ENCODE measurements at places on chromosomes 13 and 19.

- H3K4me1 ChIP-seq: no peaks in the 10 kb centered on the region
- no peak overlapping the region for H3K4me3 ChIP-seq
- no peaks in the 10 kb centered on the region for H3K27me3 ChIP-seq
- H3K27ac ChIP-seq: no peak overlapping the region
- H3K36me3 ChIP-seq: no peaks in the 10 kb centered on the region
These were observed 27.7 kb upstream of the CYSLTR2 start for GRCh38 chr13:48626077-48626449.

GRCh38 chr19:43489310-43489709 lies 15.2 kb downstream of the PHLDB3 start:
- no peak overlapping the region for H3K27ac ChIP-seq
- no peak overlapping the region for H3K4me3 ChIP-seq
- no peaks in the 10 kb centered on the region for H3K4me1 ChIP-seq
- H3K27me3 ChIP-seq: no peaks in the 10 kb centered on the region
- no peak for DNase-seq

- H3K27me3 ChIP-seq: no peaks in the 10 kb centered on the region
- H3K36me3 ChIP-seq: no peaks in the 10 kb centered on the region
- no peak overlapping the region for H3K27ac ChIP-seq
- no peak overlapping the region for H3K4me3 ChIP-seq
- DNase-seq: no peak
- no peaks in the 10 kb centered on the region for H3K4me1 ChIP-seq
These were observed 2.8 kb downstream of the IQCN start for GRCh38 chr19:18271433-18271841.

DNA sequence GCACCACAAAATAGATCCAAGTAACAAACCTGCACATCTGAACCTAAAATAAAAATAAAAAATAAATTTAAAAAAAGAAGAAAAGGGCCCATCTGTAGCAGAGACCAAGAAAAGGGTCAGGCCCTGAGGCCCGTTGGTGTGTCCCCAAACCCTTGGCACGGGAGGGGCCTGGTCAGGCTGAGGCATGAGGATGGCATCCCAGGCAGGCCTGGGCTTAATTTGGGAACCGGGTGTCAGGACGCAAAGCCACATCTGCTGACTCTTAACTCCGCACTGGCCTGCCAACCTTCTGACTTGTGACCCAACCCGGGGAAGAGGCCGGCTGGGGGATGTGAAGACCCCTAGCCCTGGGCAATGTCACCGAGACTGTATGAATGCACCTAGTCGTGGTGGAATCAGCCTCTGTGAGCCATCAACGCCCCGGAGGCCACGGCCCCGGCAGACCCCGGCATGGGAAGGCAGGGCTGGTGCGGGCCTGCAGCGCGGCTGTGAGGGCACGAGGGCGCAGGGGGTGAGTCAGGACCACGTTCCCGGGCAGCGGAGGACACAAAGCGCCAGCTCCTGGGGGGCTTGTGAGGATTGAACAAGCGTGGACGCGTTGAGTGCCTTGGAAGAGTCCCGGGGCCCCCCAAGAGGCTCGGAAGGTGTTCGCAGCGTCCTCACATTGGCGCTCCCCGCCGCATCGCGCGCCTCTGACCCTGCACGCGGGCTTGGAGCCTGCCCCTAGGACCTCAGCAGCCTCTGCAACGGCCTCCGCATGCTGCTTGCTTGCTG lies 38.2 kb downstream of the ATP12A start:
- no peaks in the 10 kb centered on the region for H3K36me3 ChIP-seq
- H3K4me1 ChIP-seq: 0 out of 2 replicates have a peak, but pooled peaks cover 2% of the 10 kb centered on the region
- DNase-seq: no peak

GRCh38 chr13:70090036-70090723 lies 17.4 kb upstream of the ATXN8OS start:
- DNase-seq: no peak
- no peaks in the 10 kb centered on the region for H3K27me3 ChIP-seq
- H3K4me1 ChIP-seq: no peaks in the 10 kb centered on the region

GRCh38 chr19:35478794-35479677 lies 11.2 kb downstream of the KRTDAP start:
- no peak overlapping the region for H3K27ac ChIP-seq
- no peaks in the 10 kb centered on the region for H3K4me1 ChIP-seq
- H3K27me3 ChIP-seq: no peaks in the 10 kb centered on the region
- H3K36me3 ChIP-seq: no peaks in the 10 kb centered on the region
- no peak overlapping the region for H3K4me3 ChIP-seq
- no peak for DNase-seq

DNA sequence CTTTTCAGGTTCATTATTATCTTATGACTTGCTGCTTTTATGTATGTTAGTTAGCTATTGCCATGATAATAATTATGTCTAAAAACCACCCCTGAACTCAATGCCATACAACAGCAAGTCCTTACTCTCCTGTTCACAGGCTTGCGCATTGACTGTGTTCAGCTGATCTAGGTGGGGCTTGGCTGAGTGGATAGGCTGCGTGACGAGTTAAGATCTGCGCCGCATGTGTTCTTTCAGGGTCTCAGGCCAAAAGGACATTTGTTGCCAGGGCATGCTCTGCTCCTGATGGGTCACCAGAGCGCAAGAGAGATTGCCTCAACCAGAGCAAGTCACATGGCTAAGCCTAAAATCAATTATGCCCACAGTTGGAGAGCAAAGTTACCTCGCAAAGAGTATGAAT lies 859 bp downstream of the ZNF568 start:
- no peak for DNase-seq
- peak overlapping the region; percentile 78 for H3K4me3 ChIP-seq
- no peaks in the 10 kb centered on the region for H3K4me1 ChIP-seq
- H3K27ac ChIP-seq: no peak overlapping the region

DNA sequence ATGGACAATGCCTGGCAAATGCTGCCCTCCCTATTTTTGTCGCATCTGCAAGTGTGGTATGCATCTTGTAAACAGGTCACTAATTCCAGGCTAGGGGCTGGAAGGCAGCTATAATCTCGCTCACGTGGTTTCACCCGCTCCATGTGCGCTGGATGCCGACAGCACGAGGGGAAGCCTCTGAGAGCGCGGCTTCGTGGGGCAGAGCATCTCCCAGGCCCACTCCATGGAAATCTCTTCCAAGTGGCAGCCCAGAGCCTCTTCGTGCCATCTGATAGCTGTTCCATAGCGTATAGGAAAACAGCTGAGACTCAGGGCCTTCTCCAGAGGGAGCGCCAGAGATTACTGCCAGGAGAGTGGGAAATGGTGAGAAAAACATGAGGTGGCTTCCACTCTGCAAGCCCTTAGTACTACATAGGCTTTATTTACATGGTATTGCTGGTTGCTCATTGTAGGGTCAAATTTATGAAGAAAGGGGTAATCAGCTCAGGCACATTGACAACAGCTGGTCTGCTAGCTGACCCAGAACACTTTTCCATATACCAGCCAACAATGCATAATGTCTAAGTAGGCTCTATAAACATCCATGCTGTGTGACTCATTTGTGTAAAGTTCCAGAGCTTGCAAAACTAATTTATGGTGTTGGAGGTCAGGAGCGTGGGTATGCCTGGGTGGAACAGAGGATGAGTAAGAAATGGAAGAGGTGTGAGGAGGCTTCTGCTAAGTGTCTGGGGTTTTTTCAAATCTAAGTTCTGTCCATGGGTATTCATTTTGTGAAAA lies 165.2 kb downstream of the SHISA2 start:
- no peak overlapping the region for H3K27ac ChIP-seq
- no peak for DNase-seq
- no peaks in the 10 kb centered on the region for H3K27me3 ChIP-seq
- H3K4me1 ChIP-seq: no peaks in the 10 kb centered on the region
- H3K36me3 ChIP-seq: no peaks in the 10 kb centered on the region

DNA sequence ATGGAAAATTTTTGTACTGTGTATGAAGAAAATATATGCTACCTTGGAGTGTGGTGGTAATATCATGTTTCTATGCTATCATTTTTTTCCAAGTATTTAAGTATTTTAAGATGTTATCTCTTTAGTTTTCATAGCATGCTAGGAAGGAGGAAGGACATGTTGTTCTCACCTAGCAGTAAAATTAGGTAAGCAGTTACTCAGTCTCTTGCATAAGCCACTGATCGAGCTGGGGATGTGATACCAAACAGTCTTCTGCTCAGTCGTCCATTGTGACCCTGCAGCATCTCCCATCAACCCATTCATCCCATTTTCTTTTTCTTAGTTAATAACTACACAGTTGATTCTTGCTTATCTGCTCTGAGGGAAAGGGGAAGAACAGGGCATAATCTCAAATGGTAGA lies 130.6 kb downstream of the KLF5 start:
- H3K4me3 ChIP-seq: no peak overlapping the region
- H3K36me3 ChIP-seq: no peaks in the 10 kb centered on the region
- no peaks in the 10 kb centered on the region for H3K4me1 ChIP-seq
- H3K27me3 ChIP-seq: no peaks in the 10 kb centered on the region
- no peak for DNase-seq

- no peak overlapping the region for H3K27ac ChIP-seq
- DNase-seq: no peak
- H3K27me3 ChIP-seq: peaks cover 34% of the 10 kb centered on the region
These were observed 44.5 kb upstream of the SPACA7 start for GRCh38 chr13:112331675-112332074.

DNA sequence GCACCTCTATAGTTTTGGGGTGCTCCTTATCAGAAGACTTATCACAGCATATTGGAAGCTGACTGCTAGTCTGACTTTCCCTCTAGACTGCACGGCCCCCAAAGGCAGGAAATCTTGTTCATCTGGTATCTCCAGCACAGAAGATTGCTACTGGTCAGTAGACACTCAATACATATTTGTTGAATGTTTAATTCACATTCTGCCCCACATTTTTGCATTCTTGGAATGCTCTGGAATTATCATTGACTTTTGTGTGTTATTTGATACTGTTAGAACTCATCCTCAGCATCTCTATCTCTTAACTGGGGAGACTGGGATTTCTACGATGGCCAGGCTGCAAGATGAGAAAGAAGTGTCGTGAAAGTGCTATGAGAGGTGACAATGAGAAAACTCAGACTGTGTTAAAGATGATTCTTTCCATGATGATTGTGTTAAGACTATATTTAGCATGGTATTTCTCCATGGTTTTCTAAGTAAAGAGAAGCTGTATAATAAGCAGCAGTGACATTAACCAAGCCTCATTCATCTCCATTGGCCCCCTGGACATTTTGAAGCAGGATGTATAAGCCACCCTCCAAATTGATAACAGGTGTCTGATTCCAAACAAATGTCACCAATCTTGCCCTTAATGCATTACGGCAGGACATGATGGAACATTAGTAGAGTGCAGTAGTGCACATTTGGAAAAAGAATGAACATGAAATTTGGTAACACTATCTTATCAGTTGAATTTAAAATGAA lies 440.9 kb downstream of the RFC3 start:
- no peak for DNase-seq
- H3K27me3 ChIP-seq: no peaks in the 10 kb centered on the region
- no peaks in the 10 kb centered on the region for H3K4me1 ChIP-seq
- H3K36me3 ChIP-seq: no peaks in the 10 kb centered on the region
- H3K27ac ChIP-seq: no peak overlapping the region

GRCh38 chr13:60372141-60372540 lies 24.9 kb upstream of the TDRD3 start:
- no peaks in the 10 kb centered on the region for H3K4me1 ChIP-seq
- H3K27me3 ChIP-seq: no peaks in the 10 kb centered on the region
- no peak for DNase-seq
- no peaks in the 10 kb centered on the region for H3K36me3 ChIP-seq

- H3K27me3 ChIP-seq: no peaks in the 10 kb centered on the region
- H3K4me3 ChIP-seq: no peak overlapping the region
These were observed 219.1 kb upstream of the NBEA start for GRCh38 chr13:34722922-34723321.

DNA sequence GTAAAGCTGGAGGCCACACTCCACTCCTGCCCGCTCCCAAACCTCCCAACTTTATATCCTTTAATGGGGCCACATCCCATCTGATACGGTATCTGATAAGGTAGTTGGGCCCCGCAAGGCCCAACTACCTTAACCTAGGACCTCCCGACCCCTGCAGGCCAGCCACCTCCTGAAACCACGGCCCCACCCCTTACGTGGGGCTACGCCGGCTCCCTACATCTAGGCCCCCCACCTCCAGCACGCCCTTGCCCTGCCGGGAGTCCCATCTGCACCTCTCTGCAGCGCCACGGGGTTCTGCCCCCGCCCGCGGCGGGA lies 2.2 kb downstream of the IGFLR1 start:
- H3K4me1 ChIP-seq: peaks cover 2% of the 10 kb centered on the region
- peak overlapping the region; percentile 79 for H3K4me3 ChIP-seq
- DNase-seq: no peak
- H3K27me3 ChIP-seq: no peaks in the 10 kb centered on the region
- H3K36me3 ChIP-seq: peaks cover 16% of the 10 kb centered on the region

GRCh38 chr13:33262594-33262993 lies 23.0 kb downstream of the STARD13 start:
- H3K27me3 ChIP-seq: no peaks in the 10 kb centered on the region
- H3K27ac ChIP-seq: no peak overlapping the region
- DNase-seq: no peak
- no peak overlapping the region for H3K4me3 ChIP-seq

DNA sequence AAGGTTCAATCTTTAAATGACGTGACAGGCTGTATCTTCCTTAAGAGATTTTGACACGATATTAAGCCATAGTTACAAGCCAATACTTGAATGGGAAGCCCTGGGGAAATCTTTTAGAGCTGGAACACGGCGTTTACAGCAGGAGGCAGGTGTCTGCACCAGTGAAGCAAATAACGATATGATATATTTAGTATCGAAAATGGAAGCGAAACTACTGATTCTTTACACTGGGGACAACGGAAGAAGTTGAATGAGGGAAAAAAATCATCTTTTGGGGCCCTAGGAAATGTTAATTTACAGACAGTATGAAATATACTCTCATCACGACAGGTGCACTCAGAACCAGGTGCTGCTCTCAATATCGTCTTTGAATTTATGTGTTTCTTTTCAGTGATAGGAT lies 793.9 kb upstream of the PCDH20 start:
- no peaks in the 10 kb centered on the region for H3K36me3 ChIP-seq
- H3K4me3 ChIP-seq: no peak overlapping the region
- no peaks in the 10 kb centered on the region for H3K27me3 ChIP-seq
- DNase-seq: no peak

DNA sequence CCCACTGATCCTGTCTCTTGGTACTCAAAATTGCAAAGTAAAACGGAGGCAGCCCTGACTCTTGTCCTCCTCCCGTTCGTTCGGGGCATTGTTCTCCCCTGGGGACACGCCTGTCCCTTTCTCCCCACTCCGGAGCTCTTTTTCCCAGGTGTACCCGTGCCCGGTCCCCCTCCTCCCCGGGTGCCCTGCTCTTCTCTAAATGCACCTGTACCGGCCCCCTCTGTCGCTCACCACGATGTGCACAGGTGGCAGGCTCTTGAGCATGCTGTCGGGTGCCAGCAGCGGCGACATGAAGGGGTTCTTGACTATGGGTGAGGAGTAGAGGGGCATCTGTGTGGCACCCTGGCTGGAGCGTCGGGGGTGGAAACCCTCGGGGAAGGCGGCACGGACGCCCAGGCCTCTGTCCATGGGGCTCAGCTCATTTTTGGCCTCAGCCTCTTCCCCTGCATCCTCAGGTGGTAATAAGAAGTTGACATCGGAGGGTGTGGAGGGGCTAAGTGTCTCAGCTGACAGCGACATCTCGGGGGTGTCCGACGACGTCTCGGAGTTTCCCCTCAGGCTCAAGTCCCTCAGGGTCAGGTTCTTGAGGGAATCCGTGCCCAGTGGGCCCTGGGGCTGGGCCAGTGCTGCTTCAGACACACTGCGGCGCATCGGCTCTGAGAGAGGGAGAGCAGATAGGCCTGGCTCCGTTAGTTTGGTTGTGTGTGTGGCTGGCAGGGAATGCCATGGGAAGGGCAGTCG lies 12.4 kb upstream of the CNFN start:
- no peak overlapping the region for H3K27ac ChIP-seq
- 0 out of 2 replicates have a peak, but pooled peaks cover 2% of the 10 kb centered on the region for H3K36me3 ChIP-seq
- H3K4me3 ChIP-seq: peak overlapping the region; percentile 64
- no peaks in the 10 kb centered on the region for H3K27me3 ChIP-seq
- DNase-seq: no peak

All from iPS DF 6.9 (cell line).